ENCODE measurements at places on chromosomes 12 and 14.

DNA sequence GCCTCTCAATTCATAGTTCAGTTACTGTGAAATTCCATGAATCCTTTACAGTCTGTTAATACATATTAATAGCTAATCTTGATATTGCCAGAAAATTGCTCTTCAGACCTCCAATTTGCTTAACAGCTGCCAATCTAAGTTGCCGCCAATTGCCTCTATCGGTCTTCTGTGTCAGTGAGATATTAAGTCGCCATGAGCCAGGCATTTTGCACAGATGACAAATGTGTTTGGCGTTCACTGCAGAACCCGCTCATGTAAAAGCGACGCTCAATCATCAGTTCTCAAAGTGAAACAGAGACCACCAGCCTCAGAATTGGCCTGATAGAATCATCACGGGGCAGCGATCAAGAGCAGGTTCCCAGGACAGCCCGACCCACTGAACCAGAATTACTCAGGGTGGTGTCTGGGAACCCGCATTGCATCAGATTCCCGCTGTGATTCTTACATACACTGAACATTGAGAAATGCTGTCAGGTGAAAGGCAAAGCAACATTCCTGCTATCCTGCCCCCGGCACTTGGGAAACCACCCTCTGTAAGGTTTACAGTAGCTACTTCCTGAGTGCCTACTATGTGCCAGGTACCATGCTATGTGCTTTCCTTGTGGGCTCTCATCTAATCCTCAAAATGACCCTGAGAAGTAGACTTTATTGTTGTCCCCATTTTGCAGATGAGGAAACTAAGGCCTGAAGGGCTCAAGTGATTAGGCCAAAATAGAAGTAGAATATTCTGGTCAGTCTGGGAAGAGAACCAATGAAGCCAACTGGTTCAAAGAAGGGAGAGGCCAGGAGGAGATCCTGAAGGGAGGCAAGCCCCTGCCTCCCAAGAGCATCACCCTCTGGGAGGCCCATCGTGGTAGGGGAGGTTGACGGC lies 216.4 kb downstream of the SLC41A2 start:
- DNase-seq: no peak

- DNase-seq: no peak
Measured at GRCh38 chr14:54906075-54906474, 3.4 kb upstream of the GCH1 start.

- DNase-seq: no peak
Measured at GRCh38 chr14:62409169-62409568, 636.1 kb downstream of the KCNH5 start.

GRCh38 chr14:105894125-105894977 lies 368.0 kb downstream of the TMEM121 start:
- no peak for DNase-seq
